ENCODE measurements at places on chromosomes 6 and 20.

GRCh38 chr20:45974896-45975565 is 3.0 kb upstream of the ZNF335 start:
- DNase-seq = no peak

- no peak for DNase-seq
Measured at GRCh38 chr6:81735756-81736380, 16.6 kb downstream of the TENT5A start.

GRCh38 chr20:45508068-45508886 is 7.1 kb downstream of the SPINT3 start:
- DNase-seq = no peak

GRCh38 chr6:3350252-3350796 is 91.6 kb downstream of the PSMG4 start:
- no peak for DNase-seq

- no peak for DNase-seq
Measured at GRCh38 chr20:11271920-11272594, 598.3 kb upstream of the JAG1 start.

GRCh38 chr6:135901774-135902524 is 50.4 kb downstream of the PDE7B start:
- DNase-seq = peak; percentile 65

GRCh38 chr6:166335378-166336302 is 6.7 kb downstream of the SFT2D1 start:
- no peak for DNase-seq

DNA sequence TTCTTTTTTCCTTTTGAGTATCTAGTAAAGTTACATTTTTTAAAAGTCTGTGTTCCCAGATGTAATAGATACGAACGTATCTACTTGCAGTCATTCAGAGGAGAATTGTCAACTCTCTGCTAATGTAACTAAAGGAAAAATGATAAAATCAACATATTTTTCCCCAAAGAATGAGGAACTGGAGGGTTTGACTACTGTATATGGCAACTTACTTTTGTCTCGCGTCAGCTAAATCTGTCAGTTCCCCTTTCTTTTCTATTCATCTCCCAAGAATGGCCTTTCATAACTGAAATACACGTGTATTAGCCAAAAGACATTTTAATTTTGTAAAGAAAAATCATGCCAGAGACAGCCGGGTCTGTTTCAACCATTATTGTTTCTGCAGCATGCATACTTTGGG is 5.4 kb downstream of the EYA2 start:
- no peak for DNase-seq

DNA sequence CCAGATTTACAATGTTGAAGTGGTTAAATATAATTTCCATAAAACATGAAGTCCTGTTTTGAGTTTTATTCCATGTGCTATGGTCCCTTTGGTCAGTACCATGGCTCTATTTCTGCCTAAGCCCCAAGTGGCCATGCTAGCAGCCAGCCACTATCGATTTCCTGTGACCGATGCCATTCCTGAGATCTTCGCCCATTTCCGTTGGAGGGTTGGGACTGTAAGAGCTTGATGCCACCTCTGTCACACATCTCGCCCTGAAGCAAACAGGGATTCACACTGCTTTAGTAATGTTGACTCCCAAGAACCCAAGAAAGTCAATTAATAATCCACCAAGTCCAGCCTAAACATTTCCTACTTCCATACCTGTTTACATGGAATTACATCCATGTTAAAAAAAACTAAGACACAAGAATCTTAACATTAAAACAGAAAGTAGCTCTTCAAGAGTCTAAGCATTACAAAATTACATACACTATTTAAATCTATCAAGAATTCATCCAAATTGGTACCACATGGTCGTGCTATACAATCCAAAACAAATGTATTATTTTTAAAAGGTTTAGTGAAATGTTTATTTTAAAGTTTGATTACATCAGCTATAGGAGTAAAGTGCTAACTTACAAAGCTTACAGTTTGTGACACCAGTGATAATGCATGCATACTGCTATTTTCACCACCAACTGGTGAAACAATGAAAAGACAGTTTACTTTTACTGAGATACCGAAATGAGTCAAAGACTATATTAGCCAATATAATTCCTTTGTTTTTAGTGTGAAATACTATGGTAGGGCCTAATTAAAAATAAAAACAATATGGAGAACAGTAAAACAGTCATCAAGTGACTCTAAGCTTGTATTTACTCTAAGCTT is 2.5 kb downstream of the RBM39 start:
- DNase-seq = no peak

DNA sequence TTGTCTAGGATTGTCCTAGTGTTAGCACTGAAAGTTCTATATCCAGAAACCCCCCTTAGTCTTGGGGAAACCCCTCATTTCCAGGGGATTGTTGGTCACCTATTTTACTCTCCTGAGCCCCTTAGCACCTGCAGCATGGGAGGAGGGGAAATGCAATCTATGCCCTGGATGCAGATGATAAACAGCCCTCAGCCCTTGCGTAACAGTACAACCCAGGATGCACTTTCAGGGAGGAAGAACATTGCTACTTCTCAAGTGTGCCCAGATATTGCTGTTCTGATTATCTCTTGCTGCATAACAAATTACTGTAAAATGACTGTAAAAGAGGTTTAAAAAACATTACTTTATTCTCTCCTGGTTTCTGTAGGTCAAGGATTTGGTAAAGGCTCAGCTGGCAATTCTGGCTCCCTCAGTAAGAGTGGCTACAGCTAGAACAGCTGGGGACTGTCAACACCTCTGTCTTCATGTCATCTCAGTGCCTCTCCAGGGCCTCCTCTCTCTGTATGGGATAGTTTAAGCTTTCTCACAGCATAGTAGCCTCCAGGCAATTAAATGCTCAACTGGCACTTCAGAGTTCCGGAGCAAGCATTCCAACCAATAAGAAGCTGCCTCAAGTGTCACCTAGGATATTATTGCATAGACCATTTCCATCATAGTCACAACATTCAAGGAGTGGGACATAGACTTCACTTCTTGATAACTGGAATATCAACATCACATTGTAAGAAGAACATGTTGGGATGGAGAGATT is 117.8 kb upstream of the FOXO3 start:
- no peak for DNase-seq

GRCh38 chr20:35458388-35458787 is 3.0 kb downstream of the CEP250 start:
- no peak for DNase-seq

GRCh38 chr6:106540432-106540831 is 88.9 kb downstream of the RTN4IP1 start:
- DNase-seq = no peak

GRCh38 chr6:125823180-125823579 is 32.4 kb downstream of the NCOA7 start:
- no peak for DNase-seq

DNA sequence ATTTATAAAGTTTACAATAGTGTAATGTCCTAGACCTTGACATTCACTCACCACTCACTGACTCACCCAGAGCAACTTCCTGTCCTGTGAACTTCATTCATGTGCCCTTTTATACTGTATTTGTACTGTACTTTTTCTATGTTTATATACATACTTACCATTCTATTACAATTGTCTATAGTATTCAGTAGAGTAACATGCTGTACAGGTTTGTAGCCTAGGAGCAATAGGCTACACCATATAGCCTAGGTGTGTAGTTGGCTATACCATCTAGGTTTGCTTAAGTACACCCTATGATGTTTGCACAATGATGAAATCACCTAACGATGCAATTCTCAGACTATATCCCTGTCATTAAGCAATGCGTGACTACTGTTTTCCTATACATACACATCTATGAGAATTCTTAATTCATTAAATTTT is 17.5 kb downstream of the EDEM2 start:
- DNase-seq = no peak

DNA sequence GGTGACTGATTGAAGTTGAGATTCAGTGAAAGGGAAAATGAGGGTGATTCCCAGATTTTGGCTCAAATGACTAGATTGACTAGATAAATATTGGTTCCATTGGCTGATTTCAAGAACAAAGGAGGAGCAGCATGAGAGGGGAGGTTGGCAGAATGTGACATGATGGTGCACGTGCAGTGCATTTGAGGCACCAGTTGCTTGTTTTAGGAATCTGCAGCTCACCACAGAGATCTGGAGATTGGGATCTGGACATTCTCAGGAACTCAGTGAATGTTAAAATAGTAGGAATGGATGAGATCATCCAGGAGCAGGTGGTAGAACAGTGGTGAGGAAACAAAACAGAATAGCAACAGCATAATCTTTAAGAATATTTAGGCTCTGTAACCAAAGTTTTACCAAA is 496.3 kb downstream of the DHX35 start:
- DNase-seq = no peak

DNA sequence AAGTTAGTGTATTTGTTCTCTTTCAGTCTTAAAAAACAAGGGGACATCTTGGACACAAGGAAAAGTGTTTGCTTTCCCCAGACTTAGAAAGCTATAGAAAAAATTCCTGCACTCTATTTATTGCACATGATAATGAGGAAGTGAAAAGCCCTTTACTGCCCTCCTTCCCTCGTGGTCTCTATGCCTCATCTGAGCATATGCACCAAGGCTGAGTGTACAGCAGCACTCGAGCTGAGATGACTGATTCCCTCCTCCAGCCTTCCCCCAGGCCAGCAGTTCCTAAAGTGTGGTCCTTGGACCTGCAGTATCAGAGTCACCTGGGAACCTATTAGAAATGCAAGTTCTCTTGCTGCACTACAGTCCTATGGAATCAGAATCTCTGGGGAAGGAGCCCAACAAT is 14.3 kb upstream of the LAMP5 start:
- DNase-seq = no peak

DNA sequence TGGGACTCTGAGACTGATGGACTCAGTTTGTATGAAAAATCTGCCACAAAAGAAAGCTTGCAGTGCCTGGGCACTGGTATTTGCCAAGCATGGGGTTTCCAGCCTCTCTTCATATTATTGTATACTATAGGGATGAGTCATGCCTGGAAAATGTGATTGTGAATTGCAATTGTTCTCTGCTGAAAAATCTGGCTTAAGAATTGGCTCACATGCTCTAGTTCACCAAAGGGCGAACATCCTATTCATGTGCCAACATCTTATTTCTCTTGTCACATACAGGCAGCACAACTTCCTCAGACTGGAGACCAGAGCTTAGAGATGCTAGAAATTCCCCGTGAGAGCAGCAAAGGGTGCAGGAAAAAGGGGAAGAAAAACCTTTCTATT is 103.6 kb upstream of the KCNK16 start:
- DNase-seq = peak; percentile 80

- no peak for DNase-seq
Measured at GRCh38 chr20:2394411-2395055, 13.8 kb downstream of the TGM6 start.
